Activated naive CD4-positive, alpha-beta T cell (primary cell): ENCODE measurements at places on chromosomes 16 and 17.

- DNase-seq: no peak
Measured at GRCh38 chr16:495127-495748, 32.3 kb upstream of the CAPN15 start.

GRCh38 chr16:47644166-47644565 is 183.0 kb downstream of the PHKB start:
- DNase-seq: no peak

- no peak for DNase-seq
Measured at GRCh38 chr16:75658175-75658574, 10.6 kb downstream of the TERF2IP start.

DNA sequence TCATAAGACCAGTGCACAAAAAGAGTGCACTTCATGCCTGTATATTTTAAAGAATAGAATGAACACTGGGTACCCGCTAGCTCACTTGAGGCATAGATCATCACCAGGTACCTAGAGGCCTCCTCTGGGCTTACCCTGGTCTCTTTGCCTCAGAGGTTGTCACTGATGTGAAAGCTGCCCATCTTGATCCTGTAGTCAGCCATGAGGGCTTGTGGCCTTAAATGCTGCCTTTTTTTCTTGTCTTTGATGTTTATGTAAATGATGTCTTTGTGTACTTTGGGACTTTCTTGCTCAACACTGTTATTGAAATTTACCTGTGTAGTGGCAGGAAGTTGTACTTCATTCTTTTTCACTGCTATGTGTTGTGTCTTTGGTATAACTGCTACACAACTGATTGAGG is 26.8 kb upstream of the SLC5A10 start:
- DNase-seq: no peak

GRCh38 chr16:17345043-17345442 is 125.7 kb downstream of the XYLT1 start:
- DNase-seq: no peak

GRCh38 chr16:88534638-88535190 is 35.5 kb upstream of the ZC3H18 start:
- DNase-seq: no peak

GRCh38 chr17:61188081-61188480 is 211.6 kb upstream of the TBX2 start:
- no peak for DNase-seq

DNA sequence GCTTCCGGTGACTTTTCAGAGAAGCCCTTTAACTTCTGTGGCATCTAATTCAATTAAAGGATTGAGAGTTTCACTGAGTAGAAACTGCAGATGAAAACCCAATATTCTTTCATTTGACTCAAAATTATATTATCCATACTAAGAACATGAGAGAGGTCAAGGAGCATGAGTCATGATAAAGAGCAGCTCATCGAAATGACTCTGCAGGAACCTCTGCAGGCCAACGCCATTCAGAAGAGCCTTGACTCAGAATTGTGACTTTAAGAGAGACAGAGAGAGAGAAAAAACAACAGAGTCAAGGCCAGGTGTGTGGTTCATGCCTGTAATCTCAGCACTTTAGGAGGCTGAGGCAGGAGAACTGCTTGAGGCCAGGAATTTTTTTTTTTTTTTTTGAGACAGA is 417.2 kb upstream of the XYLT1 start:
- no peak for DNase-seq

DNA sequence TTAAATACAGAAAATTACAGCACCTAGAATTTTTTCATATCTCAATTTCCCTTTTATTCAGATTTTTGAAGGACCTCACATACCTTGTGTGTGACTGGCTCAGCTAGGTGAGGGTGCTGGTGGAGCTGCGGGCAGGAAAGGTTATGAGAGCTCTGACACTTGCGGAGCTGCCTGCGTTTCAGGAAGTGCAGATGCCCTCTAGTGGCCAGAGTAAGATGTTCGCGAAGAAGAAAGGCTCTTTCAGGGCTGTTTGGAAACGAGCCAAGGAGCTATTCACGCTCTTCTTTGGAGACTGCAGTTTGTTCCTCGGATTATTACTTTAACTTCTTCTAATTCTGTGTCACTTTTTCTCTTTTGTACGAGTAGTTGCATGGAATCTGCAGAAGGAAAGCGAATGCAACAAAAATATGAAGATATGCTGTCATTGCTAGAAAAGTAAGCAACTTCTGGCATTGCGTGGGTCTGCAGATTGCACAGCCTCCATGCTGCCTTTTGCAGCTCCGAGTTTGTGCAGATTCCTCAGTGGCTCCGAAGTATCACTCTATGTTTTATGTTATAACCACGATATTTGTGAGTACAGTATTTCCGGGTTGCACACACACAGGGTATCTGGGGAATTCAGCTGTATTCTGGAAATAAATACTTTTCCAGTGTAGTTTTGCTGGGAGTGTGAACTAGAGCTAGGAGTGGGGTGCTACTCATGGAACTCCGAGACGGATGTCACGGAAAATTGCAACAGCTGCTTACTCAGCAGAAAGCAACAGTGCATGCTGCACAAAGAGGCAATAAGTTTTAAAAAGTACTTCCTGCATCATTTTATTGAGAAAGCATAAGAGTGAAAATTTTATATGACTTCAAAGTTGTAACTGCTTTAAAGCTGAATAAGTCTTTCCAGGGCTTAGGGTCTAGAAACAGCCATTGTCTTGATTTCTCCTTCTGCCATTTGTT is 46.3 kb downstream of the DNAH9 start:
- no peak for DNase-seq

GRCh38 chr17:55451203-55451641 is 29.6 kb upstream of the MMD start:
- DNase-seq: no peak

- DNase-seq: no peak
Measured at GRCh38 chr17:82978765-82979349, 100.6 kb upstream of the METRNL start.

GRCh38 chr16:78939597-78939996 is 660.9 kb downstream of the MAF start:
- no peak for DNase-seq

DNA sequence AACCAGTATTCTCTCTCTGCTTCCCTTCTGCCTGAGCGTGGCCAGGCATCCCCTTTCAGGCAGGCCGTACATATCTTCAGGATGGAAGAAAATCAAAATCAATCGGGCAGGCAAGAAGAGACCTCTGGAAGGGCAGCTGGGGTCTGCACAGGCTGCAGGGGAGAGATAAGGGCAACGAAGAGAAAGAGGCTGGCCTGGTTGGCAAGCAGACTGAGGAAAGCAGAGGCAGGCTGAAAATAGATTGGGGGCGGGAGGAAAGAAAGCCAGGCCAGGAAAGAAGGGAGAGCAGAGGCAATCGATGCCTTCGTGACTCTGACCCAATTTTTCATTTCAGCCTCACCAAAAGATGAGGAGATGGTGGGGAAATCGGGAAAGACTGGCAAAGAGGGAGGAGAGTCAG is 18.1 kb downstream of the PIPOX start:
- DNase-seq: no peak

- DNase-seq: no peak
Measured at GRCh38 chr17:77439189-77440018, 298.6 kb downstream of the SEC14L1 start.

GRCh38 chr16:75070012-75070841 is 46.4 kb downstream of the LDHD start:
- DNase-seq: no peak

DNA sequence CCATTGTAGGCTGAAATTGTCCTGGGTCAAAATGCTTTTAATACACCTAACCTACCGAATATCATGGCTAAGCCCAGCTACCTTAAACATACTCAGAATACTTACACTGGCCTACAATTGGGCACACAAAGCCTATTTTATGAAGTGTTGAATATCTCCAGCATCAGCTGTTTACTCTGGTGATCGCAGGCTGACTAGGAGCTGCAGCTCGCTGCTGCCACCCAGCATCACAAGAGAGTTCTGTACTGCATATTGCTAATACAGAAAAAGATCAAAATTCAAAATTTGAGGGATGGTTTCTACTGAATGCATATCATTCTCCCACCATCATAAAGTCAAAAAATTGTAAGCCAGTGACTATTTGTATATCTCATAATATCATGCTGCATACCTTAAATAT is 55.3 kb downstream of the ULK2 start:
- no peak for DNase-seq

DNA sequence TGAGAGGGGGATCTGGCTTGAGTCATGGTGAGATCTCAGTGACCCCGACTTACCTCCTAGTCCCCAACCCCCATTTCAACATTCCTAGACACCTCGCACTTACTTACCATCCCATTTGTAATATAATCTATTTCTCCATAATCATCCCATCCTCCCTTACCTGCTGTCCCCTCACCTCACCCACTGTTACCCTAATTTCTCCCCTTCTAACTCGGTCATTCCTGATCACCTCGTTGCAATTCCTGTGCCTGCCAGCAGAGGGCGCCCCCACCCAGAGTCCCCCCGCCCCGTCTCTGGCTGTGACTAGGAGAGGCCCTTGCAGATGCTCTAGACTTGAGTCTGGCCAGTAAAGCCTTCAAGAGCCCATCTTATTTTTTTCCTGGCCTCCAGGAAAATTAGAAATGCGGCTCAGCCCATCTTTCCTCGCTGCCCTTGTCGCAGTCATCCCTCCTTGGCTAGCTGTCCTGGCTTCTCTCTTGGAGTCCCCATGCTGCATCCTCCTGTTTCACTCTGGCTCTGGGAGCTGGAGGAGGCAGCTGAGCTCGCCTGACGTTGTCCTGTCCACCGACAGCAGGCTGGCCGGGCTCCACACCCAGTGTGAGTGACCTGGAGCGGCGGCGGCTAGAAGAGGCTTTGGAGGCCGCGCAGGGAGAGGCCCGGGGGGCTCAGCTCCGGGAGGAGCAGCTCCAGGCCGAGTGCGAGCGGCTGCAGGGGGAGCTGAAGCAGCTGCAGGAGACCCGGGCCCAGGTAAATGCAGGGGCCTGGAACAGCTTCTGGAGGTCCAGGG is 5.0 kb downstream of the TBKBP1 start:
- DNase-seq: peak; percentile 70

DNA sequence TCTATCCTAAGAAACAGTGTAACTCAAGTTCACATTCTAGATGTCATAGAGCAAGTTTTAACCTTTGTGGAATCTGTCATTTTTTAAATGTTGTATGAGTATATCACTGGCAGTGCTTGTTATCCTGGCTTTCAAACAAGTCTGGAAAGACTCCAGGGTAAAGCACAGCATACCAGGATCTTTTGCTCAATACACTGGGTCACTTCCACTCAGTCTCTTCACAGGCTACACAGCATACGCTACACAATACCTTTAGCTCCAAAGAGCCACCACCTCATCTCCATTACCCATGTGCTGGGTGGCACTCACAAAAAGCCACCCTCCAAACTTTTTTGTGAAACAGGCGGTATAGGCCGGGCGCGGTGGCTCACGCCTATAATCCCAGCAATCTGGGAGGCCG is 69.5 kb downstream of the PARN start:
- no peak for DNase-seq

DNA sequence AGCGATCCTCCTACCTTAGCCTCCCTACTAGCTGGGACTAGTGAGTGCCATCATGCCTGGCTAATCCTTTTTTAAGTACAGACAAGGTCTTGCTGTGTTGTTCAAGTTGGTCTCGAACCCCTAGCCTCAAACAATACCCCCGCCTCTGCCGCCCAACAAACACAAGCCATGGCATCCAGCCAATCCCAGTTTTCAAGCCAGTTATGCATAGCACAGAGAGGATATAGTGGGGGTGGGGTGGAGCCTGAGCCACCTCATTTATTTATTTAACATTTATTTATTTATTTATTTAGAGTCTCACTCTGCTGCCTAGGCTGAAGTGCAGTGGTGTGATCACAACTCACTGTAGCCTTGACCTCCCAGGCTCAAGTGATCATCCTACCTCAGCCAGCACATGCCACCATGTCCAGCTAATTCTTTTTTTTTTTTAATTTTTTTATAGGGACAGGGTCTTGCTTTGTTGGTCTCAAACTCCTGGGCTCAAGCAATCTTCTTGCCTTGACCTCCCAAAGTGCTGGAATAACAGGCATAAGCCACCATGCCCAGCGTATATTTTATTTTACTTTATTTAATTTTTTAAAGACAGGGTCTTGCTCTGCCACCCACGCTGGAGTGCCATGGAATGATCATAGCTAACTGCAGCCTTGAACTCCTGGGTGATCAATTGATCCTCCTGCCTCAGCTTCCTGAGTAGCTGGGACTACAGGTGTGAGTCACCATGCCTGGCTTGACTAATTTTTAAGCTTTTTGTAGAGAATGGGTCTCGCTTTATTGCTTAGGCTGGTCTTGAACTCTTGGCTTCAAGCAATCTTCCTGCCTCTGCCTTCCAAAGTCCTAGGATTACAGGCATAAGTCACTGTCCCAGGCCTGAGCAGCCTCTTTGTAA is 26.2 kb upstream of the KLHL11 start:
- no peak for DNase-seq

- no peak for DNase-seq
Measured at GRCh38 chr17:78154903-78155811, 9.0 kb downstream of the C17orf99 start.

- no peak for DNase-seq
Measured at GRCh38 chr16:66116163-66117002, 250.1 kb upstream of the CDH5 start.

- DNase-seq: peak; percentile 38
Measured at GRCh38 chr17:31492880-31493655, 101.6 kb downstream of the RAB11FIP4 start.

DNA sequence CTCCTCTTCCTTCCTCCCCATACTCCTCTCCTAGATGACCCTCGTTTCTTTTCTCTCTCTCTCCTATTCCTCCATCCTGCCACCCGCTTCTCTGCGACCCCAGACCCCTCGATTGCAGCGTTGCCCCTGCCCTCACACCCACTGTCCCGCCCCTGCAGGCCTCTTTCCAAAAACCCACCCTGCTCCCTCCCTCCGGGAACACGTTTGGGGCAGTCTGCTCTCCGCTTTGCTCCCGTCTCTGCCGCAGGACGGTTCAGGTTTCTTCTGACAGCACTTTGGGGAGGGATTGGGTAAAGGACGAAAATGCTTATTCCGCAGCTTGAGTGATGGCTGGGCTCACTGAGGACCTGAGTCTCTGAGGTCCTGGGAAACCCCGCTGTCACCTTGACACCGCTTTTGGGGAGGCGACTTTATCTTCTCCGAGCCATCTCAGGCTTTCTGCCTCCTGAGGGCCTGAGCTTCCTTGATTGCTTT is 690 bp downstream of the NDE1 start:
- DNase-seq: no peak
